ENCODE measurements at places on chromosomes 12 and 14.

GRCh38 chr14:68492381-68493151 lies 300.3 kb downstream of the ZFP36L1 start:
- DNase-seq, result no peak

GRCh38 chr12:120981407-120981941 lies 3.1 kb downstream of the HNF1A start:
- DNase-seq, result no peak

DNA sequence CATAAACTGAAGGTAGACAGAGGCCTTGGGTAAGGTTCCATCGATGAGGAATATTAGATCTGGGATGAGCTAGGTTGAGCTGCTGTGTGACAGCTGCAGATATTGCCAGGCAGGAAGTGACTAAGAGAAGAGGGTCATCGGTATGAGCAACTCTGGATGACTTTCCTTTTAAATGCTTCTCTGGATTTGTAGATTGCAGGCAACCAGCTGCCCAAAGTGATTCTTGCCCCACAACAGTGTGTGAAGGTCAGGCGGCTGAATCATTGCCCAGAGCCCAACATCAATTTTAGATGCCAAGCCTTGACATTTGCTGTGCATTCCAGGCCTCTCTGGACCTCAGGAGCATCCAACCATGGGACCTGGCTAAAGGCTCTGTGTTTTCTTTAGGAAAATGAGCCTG lies 255.9 kb downstream of the DPF3 start:
- DNase-seq, result no peak

- no peak for DNase-seq
Observed at GRCh38 chr12:123512838-123513665, 20.5 kb downstream of the RILPL1 start.

DNA sequence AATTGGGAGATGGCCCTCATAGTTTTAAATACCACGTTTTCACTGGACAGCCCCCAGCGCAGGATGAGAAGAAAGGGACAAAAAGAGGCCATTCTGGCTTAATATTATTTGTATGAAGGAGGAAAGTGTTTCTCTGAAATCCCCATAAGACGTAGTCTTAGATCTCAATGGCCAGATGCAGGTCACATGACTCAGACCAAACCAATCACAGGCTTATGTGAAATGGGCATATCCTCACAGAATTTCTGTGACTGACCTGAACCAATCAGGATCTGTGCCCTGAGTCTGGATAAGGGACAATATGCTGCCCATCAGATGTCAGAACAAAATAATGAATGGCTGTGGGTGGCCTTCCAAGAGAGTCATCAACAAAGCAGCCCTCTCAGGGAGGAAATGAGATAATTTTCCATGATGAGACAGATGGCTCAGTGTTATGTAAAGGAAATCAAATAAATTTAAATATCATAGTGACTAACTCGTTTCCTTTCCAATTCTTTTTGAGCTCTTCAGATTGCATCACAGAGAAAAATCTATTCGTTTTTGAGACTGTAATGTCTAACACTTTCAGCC lies 1009.5 kb upstream of the TMEM132C start:
- no peak for DNase-seq

GRCh38 chr12:32379213-32379612 lies 20.1 kb upstream of the FGD4 start:
- no peak for DNase-seq

DNA sequence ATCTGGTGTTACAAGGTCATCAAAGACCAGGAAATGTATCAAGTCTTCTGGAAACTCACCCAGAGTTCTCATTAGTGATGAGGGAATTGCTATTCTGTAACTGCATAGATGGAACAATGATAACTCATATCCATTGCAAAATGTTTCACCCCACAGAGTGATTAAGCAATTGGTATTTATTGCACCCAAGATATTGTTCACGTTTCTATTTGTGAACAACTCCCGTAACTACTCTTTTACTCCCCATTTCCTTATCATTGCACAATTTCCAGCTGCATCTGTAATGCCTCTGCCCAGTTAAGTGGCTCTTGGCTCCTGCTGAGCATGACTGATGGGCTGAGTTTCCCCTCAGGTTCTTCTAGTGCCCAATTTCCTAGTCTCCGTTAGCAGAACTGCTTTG lies 108.7 kb upstream of the PRICKLE1 start:
- no peak for DNase-seq

- DNase-seq, result no peak
Observed at GRCh38 chr12:22211128-22211527, 123.4 kb downstream of the ST8SIA1 start.

GRCh38 chr12:93682846-93683261 lies 5.7 kb downstream of the CRADD start:
- DNase-seq, result no peak

DNA sequence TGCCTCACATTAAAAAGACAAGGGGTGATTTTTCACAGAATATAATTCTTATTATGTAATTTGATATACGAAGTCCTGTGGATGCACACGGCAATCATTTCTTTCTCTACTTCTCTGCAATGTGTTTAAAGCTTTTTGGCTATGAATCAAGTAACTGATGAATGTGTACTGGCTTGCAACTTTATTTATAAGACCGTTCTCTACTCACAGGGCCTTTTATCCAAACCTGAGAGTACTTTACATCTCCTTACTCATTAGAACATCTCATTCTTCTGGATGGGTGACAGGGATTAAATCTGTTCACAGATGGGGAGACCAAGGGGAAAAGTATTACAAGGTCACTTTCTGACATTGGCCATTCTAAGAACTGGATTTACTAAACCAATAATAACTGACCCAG lies 215.8 kb upstream of the DIO2 start:
- DNase-seq, result no peak

- DNase-seq, result no peak
Observed at GRCh38 chr14:99529899-99530298, 48.7 kb downstream of the CCNK start.

GRCh38 chr12:91037276-91037675 lies 20.5 kb downstream of the KERA start:
- no peak for DNase-seq

DNA sequence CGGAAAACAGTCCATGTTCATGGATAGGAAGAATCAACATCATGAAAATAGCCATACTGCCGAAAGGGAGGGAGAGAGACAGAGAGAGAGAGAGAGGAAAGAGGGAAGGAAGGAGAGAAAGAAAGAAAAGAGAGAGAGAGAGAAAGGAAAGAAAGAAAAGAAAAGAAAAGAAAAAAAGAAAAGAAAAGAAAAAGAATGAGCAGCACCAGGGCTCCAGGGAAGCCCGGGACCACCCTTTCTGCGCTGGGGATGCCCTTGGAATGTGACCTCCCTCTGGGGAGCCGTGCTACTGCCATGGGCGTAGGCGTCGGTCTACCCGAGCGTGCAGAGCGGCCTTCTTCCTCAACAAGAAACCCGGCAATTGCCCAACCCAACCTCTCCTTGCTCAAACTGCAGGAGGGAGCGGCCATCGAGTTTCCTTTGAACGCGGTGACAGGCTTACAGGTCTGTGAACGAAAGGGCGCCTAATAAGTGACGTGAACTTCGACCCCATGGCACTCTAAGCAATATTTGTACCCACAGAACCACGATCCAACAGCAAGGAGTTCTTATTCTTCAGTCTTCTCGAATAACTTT lies 16.9 kb downstream of the OR6S1 start:
- DNase-seq, result peak; percentile 57

GRCh38 chr12:20188930-20189653 lies 179.2 kb upstream of the PDE3A start:
- DNase-seq, result no peak

DNA sequence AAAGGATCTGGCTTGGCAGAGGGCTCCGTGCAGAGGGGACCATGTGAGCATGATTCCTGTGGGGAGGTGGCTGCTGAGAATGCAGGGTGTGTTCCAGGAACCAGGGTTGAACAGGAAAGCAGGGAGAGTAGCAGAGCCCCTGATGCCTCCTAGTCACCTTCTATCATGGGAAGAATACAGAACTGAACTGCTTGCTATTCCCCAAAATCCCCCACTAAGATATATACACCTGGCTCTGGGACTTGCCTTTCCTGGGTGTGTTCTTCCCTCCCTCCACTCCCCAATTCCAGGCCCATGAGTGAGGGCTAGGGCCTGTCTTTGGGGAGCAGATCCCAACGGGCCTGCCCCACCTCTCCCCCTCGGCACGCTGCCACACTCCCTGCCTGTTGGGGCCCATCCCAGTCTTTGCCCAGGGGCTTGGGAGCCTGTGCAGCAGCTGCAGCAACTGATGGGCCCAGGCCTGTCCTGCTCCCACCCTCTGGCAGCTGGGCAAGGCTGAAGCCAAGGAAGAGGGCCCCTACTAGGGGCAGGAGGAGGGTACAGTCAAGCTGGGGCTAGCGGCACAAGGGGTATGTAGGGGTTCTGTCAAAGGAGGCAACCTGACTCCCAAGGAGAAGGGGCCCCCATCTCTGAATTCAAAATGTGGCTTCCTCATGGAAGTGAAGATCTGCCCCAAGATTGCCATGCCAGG lies 3.2 kb downstream of the AJUBA start:
- DNase-seq, result no peak

GRCh38 chr12:95384785-95385184 lies 89.2 kb upstream of the METAP2 start:
- DNase-seq, result no peak

GRCh38 chr14:35405304-35405996 lies 901 bp upstream of the NFKBIA start:
- DNase-seq, result no peak

- no peak for DNase-seq
Observed at GRCh38 chr12:94435511-94435927, 24.1 kb downstream of the CEP83 start.

DNA sequence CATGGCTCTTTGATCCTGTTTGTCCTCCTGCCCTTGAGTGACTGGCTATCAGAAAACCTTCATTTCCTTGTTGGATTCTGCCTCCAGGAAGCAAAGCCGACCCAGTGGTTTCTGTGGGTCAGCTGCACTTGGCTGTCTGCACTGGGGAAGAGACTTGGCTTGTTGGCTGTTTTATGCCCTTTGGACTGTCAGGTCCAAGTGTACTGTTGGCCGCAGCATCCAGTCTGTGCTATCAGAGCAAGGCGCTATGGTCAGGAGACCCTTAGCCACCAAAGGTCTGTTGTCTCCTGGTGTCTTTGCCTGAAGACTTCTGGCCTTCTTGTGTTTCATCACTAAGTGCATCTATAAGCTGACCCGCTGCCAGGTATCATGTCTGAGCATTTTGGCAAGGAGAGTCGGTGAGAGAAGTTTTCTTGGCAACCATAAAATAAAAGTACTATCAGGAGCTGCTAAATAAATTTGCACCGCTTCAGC lies 177.4 kb upstream of the HIF1A start:
- no peak for DNase-seq

DNA sequence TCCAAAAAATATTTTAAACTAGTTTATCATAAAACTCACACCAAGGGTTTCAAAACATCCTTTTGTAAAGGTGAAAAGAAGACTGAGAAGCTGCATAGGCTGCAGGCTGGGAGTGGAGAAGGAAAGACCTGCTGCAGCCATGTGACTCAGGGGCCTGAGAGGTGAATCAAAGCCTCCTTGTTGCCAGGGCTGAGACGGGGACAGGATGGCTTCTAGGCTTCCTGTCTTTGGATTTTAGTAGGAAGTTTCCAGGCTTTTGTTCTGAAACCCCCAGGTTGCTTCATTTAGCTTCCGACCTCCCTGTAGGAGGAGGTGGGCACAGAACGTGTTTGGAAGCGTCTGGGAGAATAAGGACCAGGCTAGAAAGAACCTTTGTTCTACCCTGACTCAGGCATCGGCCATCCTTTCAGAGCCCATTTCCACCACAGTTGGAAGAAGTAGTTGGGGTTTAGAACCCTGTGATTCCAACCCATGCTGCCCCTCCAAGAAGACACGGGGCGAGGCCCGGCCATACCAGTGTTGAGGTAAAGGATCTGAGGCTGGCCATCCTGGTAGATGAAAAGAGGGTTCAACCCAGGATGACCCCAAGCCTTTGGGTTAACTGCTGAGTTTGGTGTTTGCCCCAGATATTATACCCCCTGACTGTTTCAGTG lies 122.4 kb downstream of the SLC25A47 start:
- DNase-seq, result no peak

DNA sequence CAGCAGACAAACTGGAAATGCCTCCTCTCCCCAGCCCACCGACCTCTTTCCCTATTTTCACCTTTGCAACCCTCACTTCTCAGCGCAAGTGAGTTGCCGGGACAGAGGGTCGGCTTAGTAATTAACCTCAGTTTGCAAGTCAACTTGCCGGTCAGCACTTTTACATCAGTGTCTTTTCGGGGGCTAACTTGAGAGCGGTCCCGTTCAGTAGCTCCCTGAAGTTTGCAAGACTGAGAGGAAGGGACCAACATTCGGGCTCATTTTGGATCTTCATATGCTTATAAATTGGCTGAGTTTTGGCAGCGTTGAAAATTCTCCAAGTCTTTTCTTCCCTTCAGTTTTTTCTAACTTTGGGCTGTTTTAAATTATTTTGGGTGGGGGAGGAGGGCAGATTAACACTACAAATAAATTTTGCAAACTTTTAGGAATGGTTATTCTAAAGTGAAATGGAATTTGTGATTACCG lies 846 bp downstream of the BRMS1L start:
- DNase-seq, result no peak

GRCh38 chr12:62581288-62582064 lies 114.8 kb downstream of the MON2 start:
- DNase-seq, result no peak

DNA sequence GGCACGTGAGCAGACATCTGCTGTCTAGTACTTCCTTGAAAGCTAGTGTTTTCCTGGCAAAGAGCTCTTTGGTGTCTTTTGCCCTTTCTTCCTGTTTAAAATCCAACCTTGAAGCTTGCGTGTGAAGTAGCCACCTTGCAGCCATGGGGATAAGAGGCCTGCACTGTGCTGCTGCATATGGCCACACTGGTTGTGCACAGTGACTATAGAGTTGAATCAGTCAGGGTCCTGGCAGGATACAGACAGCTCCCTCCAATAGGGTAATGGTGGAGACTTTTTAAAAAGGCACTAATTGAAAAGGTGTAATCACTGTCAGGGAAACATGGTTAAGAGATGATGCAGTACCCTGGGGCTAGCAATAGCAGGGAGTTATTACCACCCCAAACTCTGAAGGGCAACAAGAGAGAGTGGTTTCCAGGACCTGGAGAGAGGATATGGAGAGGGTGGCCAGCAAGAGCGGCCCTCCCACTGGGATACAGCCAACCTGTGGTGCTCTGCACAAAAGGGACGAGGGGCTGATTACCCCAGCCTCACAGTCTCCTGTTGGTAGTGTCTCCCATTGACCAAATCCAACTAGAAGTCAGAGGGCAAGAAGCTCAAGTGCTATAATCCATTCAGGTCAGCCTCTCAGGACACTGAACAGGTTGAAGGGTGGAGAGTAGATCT lies 4.8 kb upstream of the GLT8D2 start:
- DNase-seq, result no peak
